Activated CD4-positive, alpha-beta T cell treated with anti-CD3 and anti-CD28 coated beads, Interleukin-2, amount 10 ng/mL, durations not matched to agents 24 days and 14 days (primary cell): ENCODE measurements at places on chromosomes 5 and 9. TPM values are rescaled to one million over a fixed set of nuclear protein-coding genes. Genes with fewer than 3 reads are reported as not detected.

PCDHGB7 gene
- 0.12 and 0.17 TPM in 2 replicates for total RNA-seq

TSSK1B gene
- total RNA-seq = not detected in 2 replicates

CNTNAP3 gene
- total RNA-seq = not detected in 2 replicates

LCN1 gene
- total RNA-seq = not detected in 2 replicates

TPPP gene
- 0.07 TPM in 1 of 2 replicates, not detected in the other for total RNA-seq

NCS1 gene
- total RNA-seq = 5.3 and 5.4 TPM in 2 replicates

CAMK4 gene
- 47.7 and 49.5 TPM in 2 replicates for total RNA-seq
